ENCODE measurements at places on chromosomes 5 and 9.

- no peak for DNase-seq
These were observed 161.7 kb downstream of the YTHDC2 start for GRCh38 chr5:113675166-113675565.

GRCh38 chr9:25691786-25692185 is 13.5 kb upstream of the TUSC1 start:
- DNase-seq, result no peak

DNA sequence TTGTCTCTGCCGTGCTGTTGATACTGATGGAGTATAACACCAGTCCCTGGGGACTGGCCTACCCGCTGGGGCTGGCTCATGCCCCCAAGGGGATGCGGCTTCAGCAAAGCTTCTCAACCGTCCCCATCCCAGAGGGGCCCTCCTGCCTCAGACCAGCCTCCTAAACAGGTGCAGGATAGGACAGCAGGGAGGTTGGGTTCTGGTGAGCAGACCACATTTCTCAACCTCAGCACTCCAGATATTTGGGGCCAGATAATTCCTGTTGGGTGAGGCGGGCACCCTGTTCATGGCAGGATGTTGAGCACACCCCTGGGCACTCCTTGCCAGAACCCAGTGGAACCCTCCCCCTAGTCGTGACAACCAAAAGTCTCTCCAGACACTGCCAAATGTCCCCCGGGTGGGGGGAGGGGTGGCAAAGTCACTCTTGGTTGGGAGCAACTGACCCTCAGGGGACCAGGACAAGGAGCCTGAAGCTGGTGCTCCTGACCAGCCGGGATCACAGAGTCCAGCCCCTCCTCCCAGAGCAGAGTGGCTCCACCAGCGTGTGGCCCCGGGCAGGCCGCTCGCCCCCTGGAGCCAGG is 107.8 kb downstream of the ZNF354C start:
- DNase-seq, result no peak

DNA sequence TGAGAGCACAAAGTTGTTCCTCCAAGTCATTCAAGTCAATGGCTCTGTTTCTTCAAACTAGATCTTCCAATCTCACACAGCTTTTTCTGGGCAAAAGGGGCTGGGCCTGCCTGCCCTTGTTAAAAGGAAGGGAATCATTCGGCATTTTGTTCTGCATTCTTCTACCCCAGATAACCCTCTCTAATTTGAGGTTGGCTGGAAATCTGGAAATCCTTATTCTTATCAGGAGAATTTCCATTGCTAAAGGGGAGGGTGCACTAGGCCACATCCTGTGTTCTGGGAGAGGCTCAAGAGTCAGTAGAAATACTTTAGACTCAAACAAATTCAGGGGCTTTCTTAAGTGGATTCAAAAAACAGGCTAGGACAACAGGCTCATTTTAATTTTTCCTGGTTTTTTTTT is 384.7 kb upstream of the ZNF462 start:
- no peak for DNase-seq

GRCh38 chr9:92829420-92829819 is 48.4 kb downstream of the ZNF484 start:
- no peak for DNase-seq

- peak; percentile 77 for DNase-seq
These were observed 19.4 kb downstream of the DCP2 start for GRCh38 chr5:112995764-112996618.

GRCh38 chr5:10275991-10276390 is 25.9 kb downstream of the CCT5 start:
- no peak for DNase-seq

GRCh38 chr9:36731068-36731956 is 158.6 kb downstream of the MELK start:
- no peak for DNase-seq

DNA sequence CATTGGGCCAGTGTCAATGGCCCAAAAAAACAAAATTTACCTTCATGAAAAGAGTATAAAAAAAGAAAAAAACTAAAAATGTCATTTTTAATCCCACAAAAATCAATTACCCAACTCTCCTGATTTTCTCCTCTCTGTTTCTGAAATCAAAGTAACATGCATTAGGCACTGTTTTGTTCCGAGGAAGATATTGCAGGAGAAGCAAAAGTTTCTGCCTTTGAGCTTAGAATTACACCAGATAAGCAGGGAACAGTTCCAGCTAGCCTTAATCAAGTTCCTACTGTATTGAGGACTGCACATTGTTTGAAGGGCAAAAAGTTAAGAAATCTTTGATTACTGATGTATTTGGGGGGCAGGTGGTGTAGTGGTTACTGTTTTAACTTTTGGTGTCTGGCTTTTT is 1.1 kb upstream of the PRKAA1 start:
- no peak for DNase-seq

Measured in stimulated activated CD8-positive, alpha-beta memory T cell treated with anti-CD3 and anti-CD28 coated beads, Interleukin-15, amount 100 ng/mL, for 1 hour (primary cell).